ENCODE measurements at places on chromosomes 4 and X.

GRCh38 chr4:139889264-139889663, 223.6 kb downstream of the MGST2 start:
- DNase-seq = no peak

GRCh38 chrX:151396825-151397740, at the start of gene VMA21:
TSS of gene VMA21 (plus strand) at chrX:151397206. CDS start at chrX:151397309, 103 bp downstream.
- peak; percentile 64 for DNase-seq

DNA sequence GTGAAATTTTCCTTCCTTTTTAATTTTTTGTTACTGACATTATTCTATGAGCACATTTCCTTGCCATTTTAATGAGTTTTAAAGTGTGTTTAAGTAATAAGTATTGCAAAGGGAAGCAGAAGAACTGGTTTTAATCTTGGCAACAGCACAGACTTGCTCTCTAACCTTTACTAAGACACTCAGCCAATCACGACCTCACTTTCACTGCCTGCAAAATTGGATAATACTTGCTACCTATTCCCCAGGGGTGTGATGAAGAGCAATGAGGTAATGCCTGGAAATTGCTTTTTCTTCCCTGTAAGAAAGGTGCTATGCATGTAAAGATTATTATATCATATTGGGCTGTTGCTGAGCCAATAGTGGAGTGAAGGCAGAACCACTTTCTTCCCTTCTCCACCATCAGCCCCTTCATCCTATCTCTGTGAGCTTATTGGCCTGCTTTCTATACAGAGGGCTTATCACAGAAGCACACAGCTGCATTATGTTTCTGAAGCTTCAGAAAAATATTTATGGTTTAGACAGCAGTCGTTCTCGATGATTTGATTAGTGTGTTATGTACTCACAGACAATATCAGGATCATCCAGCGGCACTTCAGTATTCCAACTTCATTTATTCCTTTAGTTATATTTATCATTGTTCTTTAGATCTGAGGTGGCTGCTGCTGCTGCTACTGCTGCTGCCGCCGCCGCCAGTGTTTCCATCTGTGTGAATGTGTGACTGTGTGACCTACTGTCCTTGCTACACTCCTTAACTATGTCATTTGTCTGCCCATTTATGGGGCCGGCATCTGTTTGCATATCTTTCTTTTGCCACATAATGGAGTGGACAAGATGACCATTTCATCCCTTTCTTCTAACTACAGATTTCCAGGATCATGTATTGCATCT, 255.1 kb downstream of the C4orf33 start:
- DNase-seq = no peak

DNA sequence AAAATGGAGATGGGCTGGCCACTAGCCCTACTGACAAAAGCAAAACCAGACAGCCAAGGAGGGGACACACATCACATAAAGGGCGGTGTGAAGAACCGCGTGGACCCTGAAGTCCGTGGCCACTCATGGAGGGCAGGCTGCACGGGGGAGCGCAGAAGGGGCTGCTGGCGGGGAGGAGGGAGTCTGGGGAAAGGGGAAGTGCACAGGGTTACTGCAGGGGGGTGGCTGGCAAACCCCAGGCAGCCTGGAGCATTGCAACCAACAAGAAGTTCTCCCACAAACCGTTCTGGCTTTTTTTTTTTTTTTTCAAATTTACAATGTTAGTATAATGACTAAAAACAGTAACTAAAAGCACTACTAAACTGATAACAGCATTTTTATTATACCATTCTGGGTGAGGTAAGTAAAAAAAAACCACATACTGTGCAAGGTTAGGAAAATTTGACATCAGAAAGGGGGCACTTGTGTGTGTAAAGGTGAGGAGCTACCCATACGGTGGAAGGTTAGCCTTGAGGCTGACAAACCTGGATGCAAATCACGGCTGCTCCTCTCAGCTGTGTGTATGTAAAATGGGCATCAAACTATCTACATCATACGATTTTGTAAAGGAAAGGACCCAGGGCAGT, 87.1 kb downstream of the TSPAN5 start:
- DNase-seq = no peak

DNA sequence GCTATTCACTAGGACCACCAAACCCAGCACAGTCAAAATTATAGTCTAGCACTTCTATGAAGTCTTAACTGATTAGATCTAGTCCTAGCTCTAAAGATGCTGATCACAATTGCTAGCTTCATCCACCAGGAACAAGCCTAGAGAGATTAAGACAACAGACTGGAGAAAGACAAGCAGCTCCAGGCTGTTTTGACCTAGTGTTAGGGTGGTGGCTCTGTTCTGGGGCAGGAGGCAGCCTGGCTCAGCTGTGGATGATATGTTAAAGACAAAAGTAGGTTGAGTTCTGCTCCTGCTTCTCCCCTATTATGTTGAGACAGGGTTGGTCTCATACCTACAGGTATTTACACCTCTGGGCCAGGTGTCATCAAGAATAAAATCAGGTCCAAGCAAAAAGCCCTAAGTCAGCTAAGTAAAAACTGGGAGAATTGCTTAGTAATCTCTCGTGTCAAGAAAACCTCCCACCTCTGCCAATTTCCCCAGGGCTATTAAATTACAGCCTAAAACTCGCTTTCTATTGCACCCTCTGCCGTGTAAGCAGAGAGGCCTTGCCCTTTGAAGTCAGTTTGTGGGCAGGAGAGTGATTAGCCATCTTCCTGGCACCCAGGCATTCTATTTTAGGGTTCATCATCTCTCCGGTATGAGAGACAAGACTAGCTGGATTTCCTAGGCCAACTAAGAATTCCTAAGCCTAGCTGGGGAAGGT, 39.9 kb downstream of the RAB40AL start:
- no peak for DNase-seq

DNA sequence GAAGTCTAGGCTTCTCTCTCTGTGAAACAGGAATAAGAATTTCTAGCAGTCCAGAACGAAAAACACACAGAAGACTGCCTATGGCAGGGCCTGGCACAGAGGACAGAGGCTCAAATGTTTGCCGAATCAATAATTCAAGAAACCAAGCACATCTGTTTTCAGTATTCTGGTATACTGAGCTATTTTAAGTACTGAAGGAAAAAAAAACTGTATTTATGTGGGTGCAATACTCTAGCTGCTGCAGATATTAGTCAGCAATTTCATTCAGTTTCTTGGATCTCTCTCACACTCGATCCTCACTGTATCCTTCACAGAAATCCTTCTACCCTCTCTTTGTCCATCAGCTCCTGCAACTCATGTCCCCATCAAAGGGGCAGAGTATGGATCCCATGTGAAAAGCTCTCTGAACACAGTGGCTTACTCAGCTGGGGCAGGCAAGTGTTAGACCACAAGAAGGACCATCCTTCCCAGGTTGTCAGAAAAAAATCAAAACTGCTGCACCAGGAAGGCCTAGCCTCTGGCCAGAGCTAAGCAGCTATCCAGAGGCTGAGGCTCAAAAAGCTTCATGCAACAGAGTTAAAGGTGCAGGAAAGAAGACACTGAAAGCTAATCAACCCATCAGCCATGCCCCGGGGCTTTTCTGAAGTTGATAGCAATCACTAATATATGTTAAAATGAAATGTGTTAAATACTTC, 9.1 kb upstream of the USO1 start:
- no peak for DNase-seq

GRCh38 chrX:84479086-84479485, 23.2 kb downstream of the HDX start:
- no peak for DNase-seq

- DNase-seq = no peak
Measured at GRCh38 chrX:119684916-119685224, 8.1 kb downstream of the SEPTIN6 start.

DNA sequence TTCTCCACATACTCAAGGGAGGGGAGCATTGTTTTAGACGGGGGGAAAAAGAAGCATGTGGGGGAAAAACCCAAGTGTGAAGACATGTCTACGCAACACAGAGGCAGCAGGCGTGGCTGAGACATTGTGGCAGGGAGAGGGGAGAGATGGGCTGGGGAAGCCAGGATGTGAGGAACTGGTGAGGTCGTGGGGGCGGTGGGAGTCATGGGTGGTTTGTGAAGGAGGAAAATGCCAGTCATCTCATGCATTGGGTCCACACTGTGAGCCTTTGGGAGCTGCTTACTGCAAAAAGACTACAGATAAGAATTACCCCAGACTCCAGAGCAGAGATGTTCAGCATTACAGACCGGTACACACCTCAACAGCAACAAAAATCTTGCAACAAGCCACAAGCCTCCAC, 2.1 kb downstream of the JAKMIP1 start:
- no peak for DNase-seq

- DNase-seq = no peak
Measured at GRCh38 chr4:98838977-98839618, 89.8 kb downstream of the EIF4E start.

All from stimulated activated CD8-positive, alpha-beta memory T cell treated with anti-CD3 and anti-CD28 coated beads, Interleukin-4, amount 100 ng/mL, for 1 hour (primary cell).